Adrenal gland (tissue), 19 donors: ENCODE measurements at places on chromosomes 6 and 20. TPM values are rescaled to one million over a fixed set of nuclear protein-coding genes. Genes with fewer than 3 reads are reported as not detected.
A peak's percentile ranks its signal among the peaks of the same experiment; 100 is the strongest.

- DNase-seq: no peak
These were observed 38.1 kb downstream of the DHX35 start for GRCh38 chr20:38999965-39000910.

- DNase-seq: no peak
These were observed 13.2 kb upstream of the MAP3K4 start for GRCh38 chr6:160978141-160978901.

DNA sequence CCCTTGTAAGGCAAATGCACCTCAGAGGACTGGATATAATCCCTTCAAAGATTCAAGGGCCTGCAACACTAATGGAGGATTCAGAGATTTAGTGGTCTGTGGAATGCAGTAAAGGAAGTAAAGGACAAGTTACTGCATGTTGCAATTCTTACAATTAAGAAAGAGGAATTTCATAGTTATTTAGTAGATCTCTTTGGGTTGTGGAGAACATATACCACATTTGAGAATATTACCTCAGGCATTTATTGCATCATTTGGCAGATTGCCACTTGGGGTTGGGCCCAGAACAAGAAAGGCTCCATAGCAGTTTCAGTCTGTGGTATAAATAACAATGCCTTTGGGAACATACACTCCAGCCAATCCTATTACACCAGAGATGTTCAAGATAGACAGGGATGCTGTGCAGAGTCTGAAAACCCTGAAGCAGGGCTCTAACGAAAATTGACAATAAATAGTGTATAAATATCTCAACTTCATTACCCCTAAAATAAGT, 20.9 kb upstream of the EPM2A start:
- DNase-seq: peak; percentile 32

DNA sequence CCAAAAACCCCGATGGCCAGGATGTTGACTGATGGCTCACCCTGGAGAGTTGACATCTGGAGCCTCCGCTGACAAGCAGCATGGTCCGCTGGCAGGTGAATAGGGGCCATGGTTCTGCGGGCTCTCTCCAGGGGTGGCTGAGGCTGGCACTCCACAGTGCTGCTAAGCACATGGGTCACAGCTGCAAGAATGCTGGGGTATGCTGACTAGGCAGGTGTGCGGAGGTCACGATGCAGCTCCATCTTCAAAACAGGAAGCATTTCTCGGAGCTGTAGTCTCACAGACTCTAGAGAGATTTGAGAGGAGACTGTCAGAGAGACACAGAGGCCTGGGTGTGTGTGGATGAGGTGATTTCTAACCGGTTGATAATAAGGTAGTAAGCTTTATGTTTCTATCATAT, 341.6 kb downstream of the NRN1 start:
- DNase-seq: no peak

Gene CALHM5
- 0.32 TPM for polyA plus RNA-seq

DNA sequence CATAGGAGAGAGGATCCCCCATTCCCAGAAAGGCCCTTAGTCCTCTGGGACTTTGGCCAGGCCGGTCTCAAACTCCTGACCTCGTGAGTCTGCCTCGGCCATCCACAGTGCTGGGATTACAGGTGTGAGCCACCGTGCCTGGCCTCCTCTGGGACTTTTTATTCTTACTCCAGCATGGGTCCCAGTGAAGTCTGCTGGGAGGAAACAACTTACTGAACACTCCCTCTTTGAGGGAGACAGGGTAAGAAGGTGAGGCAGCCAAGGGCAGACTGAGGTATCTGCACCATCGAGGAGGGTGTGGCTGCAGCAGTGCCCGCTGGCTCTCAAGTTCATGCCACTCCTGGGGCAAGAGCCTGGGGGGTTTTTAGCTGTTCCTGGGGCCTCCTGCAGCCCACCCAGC, 2.4 kb downstream of the BAK1 start:
- DNase-seq: no peak

- DNase-seq: no peak
These were observed 337.1 kb upstream of the MAN1A1 start for GRCh38 chr6:119686644-119687043.

Gene TFAP2C
- 0.16 TPM for polyA plus RNA-seq

- no peak for DNase-seq
These were observed 46.1 kb upstream of the JAG1 start for GRCh38 chr20:10719740-10720385.

- no peak for DNase-seq
These were observed 67.4 kb upstream of the HINT3 start for GRCh38 chr6:125888989-125889656.

GRCh38 chr6:28867086-28867409, 56.7 kb downstream of the TRIM27 start:
- DNase-seq: no peak

Gene GMPR
- 49.1 TPM for polyA plus RNA-seq

Gene STMND1
- polyA plus RNA-seq: not detected

GRCh38 chr6:7201732-7202541, 94.2 kb downstream of the RREB1 start:
- peak; percentile 75 for DNase-seq

Gene LY6G6F
- not detected for polyA plus RNA-seq

DNA sequence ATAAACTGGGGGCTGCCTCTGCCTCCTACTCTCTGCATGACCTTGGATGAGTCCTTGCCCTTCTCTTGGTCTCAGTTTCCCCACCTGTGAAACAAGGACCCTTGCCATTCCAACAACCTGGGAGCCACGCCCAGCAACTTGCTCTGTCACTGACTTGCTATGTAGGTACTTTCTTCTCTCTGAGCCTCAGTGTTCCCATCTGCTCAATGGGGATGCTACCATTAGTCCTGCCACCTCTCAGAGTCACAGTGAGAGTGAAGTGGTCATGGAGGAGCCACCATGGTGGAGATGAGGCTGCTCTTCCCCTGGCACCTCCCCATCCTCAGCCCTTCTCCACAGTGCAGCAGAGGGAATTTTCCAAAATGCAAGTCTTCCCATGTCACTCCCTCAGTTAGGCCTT, 70.6 kb downstream of the CDH22 start:
- DNase-seq: no peak

- no peak for DNase-seq
These were observed 673.6 kb downstream of the CD109 start for GRCh38 chr6:74369556-74369993.

DNA sequence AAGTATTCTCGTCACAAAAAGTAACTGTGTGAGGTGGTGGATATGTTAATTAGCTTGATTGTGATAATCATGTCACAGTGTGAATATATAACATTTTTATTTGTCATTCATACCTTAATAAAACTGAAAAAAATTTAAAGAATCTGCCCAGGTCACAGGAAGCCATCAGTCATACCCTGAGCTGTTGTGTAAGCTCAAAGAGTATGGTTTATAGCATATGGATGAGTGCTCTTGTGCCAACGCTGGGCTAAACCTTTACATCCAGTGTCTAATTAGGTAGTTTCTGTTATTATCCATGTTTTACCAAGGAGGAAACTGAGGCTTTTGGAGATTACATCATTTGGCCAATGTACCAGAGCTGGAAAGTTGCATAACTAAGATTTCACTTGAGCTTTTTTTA, 11.4 kb downstream of the PKIG start:
- DNase-seq: no peak

- peak; percentile 44 for DNase-seq
These were observed 17.6 kb upstream of the CDKN1A start for GRCh38 chr6:36660771-36661471.

DNA sequence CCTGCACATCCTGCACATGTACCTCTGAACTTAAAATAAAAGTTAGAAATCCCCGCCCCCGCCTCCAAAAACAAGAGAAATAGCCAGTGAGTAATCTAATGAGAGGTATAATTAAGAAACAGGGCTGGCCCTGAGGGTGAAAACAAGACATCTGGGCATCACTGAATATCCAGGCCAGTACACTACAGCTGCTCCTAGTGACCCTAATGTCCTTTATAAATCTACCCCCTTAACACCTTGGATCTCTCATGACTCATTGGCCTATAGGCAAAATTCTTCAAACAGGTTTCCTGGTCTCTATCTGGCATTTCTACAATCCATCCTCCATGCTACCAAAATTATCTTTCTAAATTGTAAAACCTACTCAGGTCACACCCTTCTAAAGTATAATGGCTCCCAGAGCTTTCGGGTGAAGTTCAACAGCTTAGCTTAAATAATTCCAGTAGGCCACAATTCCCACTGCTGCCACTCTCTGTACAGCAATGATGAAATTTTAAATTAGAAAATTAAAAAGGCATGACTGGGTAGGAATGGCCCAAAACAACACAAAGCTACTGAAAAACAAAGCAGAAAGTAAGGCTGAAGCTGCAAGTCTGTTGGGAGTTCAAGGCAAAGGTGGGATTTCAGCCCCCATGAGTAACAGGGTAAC, 260.9 kb downstream of the GMDS start:
- no peak for DNase-seq

DNA sequence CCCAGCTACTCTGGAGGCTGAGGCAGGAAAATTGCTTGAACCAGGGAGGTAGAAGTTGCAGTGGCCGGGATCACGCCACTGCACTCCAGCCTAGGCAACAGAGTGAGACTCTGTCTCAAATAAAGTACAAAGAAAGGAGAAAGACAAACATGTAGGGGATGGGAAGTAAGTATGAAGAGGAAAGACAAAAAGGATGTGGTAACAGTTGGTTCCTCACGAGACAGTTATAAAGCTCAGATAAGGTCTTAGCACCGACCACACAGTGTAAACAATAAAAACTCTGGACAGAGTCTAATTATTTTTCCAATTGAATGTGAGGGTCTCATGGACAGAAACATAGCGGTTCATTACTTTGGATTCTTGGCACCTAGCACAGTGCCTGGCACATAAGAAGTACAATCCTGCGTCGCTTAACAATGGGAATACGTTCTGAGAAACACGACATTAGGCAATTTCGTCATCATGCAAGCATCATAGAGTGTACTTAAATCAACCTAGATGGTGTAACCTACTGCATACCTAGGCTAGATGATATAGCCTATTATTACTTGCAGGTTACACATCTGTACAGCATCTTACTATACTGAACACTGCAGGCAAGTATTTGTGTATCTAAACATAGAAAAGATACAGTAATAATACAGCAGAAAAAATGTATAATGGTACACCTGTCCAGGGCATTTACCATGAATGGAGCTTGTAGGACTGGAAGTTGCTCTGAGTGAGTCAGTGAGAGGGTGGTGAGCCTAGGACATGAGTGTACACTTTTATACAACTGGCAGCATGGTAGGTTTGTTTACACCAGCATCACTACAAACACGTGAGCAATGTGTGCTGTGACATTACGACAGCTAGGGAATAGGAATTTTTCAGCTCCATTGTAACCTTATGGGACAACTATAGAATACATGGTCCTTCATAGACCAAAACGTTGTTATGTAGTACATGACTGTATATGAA, 38.2 kb downstream of the MBOAT1 start:
- DNase-seq: no peak
